Stimulated activated CD4-positive, alpha-beta T cell treated with anti-CD3 and anti-CD28 coated beads, Interleukin-2, amount 100 ng/mL, for 4 hours (primary cell): ENCODE measurements at places on chromosomes 1 and 21.
A peak's percentile ranks its signal among the peaks of the same experiment; 100 is the strongest.

DNA sequence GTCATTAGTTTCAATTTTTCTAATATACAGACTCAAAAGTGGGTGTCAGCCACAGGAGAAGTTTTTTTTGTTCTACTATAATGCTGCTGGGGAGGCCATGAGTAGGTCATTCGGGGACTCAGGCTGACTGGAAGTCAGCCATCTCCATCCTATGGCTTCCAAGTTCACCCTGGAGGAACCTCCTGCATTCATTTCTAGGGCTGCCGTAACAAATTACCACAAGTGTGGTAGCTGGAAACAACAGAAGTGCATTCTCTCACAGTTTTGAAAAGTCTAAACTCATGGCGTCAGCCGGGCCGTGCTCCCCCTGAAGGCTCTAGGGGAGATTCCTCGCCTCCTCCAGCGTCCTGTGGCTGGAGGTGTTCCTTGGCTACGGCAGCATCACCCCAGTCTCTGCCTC lies 17.7 kb downstream of the AGT start:
- DNase-seq: no peak

- no peak for DNase-seq
Observed at GRCh38 chr1:221139991-221140390, 260.7 kb downstream of the HLX start.

- no peak for DNase-seq
Observed at GRCh38 chr1:31843506-31843905, 27.7 kb upstream of the SPOCD1 start.

- no peak for DNase-seq
Observed at GRCh38 chr1:241413974-241414373, 57.0 kb upstream of the RGS7 start.

DNA sequence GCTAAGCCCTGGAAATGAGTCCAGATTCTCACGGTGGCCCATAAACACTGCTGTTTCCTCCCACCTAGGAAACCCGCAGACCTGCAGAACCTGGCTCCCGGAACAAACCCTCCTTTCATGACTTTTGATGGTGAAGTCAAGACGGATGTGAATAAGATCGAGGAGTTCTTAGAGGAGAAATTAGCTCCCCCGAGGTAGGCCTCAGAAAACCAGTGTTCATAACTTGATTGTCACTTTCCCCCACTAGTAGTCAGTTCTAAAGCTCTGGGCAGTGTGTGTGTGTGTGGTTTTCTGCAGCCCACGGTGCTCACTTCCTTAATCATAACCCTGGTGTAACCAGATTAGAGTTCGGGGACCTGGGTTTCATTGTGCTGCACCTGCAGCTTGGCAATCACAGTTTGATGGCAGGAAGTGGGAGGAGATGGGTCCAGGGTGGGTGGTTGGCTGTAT lies 39.1 kb downstream of the CLIC6 start:
- DNase-seq: no peak

GRCh38 chr1:15089258-15089992 lies 64.1 kb upstream of the TMEM51 start:
- no peak for DNase-seq

DNA sequence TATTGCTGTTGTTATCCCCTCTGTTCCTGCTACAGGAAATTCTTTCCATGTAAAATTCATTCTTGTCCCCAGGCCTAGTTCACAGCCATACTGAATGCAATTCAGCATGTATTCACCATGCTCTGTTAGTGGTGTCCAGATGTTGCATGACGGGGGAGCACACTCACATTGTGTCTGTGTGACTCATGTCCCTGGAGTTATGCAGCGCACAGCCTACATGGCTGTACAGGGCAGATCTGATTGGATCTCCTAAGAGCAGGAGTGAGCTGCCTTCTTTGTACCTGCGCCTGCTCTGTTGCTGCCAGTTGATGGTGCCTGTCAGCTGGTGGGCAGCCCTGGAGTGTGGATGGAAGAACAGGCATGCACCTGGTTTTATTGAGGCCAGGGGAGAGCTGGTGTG lies 17.6 kb downstream of the HTR6 start:
- no peak for DNase-seq

DNA sequence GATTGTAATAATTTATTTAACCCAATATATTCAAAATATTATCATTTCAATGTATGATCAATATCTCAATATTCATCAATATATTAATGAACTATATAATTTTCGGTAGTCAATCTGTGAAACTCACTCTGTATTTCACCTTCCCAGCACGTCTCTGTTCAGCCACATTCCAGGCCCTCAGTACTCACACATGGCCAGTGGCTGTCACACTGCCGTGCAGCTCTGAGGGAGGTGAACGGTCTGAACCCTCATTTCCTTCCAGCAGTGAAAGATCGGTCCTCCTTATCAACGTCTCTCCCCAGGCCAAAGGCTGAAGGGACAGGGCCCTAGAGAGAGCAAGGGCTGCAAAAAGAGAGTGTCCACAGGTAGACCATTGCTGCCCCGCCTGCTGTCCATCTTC lies 39.5 kb upstream of the ZNF124 start:
- DNase-seq: no peak

DNA sequence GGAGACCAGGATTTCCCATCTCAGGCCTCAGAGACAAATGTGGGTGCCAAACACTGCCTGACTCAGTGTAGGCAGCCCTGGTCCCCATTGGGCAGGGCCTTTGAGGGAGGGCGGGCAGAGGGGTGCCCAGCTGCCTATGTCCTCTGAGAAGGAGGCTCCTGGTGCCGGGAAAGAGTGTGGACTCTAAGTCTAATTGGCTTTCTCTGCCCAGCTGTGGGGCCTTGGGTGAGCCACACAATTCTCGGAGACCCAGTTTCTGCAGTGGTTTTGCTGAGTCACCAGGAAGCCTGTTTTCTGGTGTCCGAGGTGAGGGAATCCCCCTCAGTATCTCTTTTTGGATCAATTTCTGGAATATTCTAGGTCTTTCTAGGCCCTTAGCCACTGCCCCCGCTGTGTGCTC lies 35.3 kb upstream of the ACTL8 start:
- no peak for DNase-seq

- DNase-seq: no peak
Observed at GRCh38 chr1:108075055-108075454, 110.1 kb upstream of the VAV3 start.

- no peak for DNase-seq
Observed at GRCh38 chr1:228072658-228073043, 9.9 kb upstream of the ARF1 start.

DNA sequence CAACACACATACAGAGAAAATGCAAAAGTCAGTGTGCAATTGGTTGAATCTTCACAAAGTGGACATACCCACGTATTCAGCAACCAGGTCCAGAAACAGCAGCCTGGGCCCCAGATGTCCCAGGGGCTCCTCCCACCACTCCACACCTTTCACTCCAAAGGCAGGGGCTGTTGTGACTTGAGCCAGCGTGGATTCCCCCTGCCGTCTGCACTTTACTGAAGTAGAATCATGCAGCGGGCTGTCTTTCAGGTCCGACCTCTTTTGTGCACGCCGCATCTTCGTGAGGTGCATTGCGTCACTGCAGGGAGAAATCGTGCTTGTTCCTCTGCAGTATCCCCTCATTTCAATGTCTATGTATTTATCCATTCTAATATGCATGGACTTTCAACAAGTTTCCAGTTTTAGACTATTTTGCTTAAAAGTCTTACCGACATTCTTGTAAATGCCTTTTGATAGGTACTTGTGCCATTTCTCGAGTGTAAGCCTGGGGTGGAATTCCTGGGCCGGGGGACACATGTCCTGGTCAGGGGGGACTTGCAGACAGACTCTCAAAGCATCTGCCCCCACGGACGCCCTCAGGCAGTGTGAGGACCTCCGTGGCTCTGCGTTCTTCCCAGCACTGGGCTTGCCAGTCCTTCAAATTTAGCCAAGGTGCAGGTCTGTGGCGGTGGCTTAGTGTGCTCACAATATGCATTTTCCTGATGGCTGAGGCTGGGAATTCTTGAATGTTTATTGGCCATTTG lies 29.3 kb upstream of the ACTRT2 start:
- DNase-seq: no peak

DNA sequence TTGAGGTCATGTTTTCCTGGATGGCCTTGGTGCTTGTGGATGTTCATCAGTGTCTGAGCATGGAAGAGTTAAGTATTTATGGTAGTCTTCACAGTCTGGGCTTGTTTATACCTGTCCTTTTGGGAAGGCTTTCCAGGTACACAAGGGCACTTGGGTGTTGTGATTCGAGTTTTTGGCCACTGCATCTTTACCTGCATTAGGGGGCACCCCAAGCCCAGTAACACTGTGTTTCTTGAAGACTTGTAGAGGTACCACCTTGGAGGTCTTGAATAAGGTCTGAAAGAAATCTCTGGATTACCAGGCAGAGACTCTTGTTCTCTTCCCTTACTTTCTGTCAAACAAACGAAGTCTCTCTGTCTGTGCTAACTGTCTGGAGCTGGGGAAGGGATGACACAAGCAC lies 34.4 kb upstream of the ROR1 start:
- DNase-seq: no peak

DNA sequence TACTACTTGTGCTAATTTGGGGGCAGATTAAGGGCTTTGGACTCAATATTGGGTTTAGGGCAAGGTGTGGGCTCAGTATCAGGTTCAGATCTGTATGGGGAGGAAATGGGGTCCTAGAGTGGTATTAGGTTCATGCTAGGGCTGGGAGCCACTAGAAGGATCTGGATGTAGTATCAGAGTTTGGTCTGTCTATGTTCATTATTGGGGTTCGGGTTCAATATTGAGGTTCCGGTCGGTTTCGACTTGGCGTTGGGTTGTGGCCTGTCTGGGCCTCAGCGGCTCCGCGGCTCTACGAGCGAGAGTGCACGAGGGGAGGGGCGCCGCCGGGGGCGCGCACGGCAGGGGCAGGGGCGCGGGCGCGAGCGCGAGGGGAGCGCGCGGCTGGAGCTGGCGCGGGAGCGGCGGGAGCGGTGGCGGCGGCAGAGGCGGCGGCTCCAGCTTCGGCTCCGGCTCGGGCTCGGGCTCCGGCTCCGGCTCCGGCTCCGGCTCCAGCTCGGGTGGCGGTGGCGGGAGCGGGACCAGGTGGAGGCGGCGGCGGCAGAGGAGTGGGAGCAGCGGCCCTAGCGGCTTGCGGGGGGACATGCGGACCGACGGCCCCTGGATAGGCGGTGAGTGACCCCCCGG lies at the start of gene PTPRF:
TSS of gene PTPRF (plus strand) at position 401 of the 624 bp plus-strand sequence. CDS start 14,193 bp downstream, outside the sequence.
- no peak for DNase-seq

DNA sequence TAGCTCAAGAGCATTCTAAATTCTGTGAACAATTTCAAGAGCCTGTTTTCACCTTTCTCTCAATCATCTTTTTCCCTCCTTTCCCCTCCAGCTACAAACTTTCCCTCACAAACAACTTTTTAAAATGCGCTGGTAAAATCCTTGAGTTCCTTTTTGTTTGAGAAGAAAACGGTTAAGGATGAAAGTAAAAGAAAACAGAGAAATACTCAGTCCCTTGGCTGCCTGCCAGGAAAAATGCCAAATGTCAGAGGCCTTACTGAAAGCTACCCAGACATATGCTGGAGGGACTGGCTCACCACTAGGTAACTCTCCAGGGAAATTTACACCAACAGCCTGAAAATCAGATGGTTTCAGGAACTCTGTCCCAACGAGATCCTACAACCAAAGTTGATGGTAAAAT lies 11.0 kb upstream of the SERBP1 start:
- DNase-seq: peak; percentile 13
